ENCODE measurements at places on chromosomes 1 and 21.

GRCh38 chr1:116325104-116325503, 47.9 kb upstream of the ATP1A1 start:
- DNase-seq, result no peak

GRCh38 chr21:45379171-45379900, 25.6 kb upstream of the COL18A1 start:
- DNase-seq, result no peak

DNA sequence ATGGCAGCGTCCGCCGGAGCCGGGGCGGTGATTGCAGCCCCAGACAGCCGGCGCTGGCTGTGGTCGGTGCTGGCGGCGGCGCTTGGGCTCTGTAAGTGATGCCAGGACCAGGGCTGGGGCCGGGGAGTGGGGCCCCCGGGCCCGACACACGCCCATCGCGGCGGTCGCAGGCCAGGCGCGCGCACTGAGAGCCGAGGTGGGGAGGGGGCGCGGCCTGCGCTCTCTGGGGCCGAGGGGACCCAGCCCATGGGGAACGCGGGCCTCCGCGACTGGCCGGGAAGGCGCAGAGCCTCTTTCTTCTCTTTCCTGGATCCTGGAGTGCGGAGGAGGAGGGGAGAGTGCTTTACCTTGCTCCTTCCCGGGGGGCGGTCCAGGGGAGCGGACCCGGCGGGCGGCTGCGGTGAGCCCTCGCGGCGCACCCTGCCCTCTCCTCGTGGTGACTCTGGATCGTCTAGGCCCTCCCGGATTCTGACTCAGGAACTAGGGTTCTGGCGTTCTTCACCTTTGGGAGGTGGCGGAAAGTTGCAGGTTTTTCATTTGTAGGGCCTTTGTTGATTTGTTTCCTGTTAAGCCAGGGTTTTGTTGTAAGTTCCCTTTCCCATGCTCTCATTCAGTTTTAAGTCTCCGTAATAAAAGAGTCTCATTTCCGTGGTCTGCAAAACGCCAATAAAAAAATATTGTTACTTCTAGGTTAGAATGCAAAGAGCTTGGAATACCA, 529 bp downstream of the MPZL1 start:
- no peak for DNase-seq

DNA sequence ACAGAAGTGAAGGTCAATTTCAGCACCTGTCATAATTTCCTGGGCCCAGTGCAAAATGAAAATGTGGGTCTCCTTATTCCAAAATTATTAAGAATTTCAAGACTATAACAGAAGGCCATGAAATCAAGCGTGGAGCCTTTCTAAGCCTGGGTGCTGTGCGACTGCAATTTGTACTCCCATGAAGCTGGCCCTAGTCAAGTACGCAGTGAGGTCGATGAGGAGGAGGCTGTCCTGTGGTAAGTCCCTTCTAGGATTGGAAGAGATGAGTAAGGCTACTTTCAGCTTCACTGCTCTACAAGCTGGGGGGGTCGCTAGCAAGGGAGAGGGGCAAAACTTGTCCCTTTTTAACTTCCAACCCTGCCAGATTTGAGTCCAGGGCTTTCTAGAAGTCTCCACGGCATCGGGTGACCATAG, 410 bp upstream of the NUDC start:
- DNase-seq, result no peak

GRCh38 chr1:234774971-234775370, 165.0 kb upstream of the IRF2BP2 start:
- no peak for DNase-seq

GRCh38 chr1:233435622-233436021, 108.1 kb downstream of the MAP3K21 start:
- DNase-seq, result no peak

GRCh38 chr1:191963286-191963685, 195.0 kb upstream of the RGS18 start:
- DNase-seq, result no peak

DNA sequence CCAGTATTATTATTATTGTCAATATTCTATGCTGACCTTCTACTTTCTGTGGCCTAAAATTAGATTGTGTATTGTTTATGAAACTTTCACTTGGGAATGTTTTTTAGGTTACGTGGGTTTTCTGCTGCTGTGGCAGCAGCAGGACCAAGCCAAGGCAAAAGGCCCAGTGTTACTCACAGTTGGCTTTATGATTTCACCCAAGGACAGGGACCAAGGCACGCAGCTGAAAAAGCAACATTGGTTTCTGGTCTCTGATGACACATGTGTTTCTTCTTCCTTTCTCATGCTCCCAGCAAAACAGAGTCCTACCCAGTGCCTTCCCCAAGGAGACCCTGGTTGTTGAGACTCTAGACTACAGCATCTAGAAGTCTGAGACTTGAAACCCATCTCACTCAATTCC, 413.7 kb downstream of the SETD4 start:
- no peak for DNase-seq

Measured in urinary bladder (tissue), 4 donors.